Activated CD8-positive, alpha-beta memory T cell treated with anti-CD3 and anti-CD28 coated beads, Interleukin-2, amount 10 ng/mL, durations not matched to agents 7 days and 5 days (primary cell): ENCODE measurements at places on chromosomes 7 and 10. TPM values are rescaled to one million over a fixed set of nuclear protein-coding genes. Genes with fewer than 3 reads are reported as not detected.

DNA sequence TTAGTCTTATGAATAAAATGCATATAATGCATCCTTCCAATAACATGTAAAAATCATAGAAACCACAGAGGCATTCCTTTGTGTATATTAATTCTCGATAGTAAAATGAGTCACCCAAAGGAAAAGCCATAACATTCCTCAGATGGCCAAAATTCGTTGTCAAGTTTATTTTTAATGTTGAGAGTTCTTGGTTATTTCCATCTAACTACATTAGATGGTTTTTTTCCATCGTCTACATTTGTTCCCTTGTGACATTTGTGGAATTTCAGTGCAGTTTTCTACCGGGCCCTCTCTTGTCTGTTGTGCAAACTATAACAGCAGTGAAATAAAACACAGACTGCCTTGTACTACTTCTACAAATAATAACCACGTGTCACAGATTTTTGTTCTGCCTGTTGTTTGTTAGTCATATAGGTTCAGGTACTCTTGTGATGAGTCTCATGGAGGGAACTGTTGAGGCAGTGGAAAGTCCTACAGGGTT, 54.7 kb upstream of the CCAR1 start:
- no peak for DNase-seq

- DNase-seq: no peak
These were observed 201.2 kb upstream of the ZMIZ1 start for GRCh38 chr10:78867555-78867939.

- no peak for DNase-seq
These were observed 53.0 kb downstream of the ASNS start for GRCh38 chr7:97819161-97819560.

GRCh38 chr7:30188811-30189210, 54.0 kb downstream of the MTURN start:
- no peak for DNase-seq

DNA sequence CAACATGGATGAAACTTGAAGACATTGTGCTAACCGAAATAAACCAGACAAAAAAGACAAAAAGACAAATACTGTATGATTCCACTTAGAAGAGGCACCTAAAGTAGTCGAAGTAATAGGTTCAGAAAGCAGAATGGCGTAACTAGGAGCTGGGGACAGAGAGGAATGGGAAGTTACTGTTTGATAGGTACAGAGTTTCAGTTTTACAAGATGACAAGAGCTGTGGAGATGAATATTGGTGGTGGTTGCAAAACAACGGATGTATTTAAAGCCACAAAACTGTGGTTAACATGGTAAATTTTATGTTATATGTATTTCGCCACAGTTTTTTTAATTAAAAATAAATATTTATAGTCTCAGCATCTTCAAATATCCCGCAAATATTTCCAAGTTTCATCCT, 64.1 kb upstream of the DIP2C start:
- no peak for DNase-seq

DNA sequence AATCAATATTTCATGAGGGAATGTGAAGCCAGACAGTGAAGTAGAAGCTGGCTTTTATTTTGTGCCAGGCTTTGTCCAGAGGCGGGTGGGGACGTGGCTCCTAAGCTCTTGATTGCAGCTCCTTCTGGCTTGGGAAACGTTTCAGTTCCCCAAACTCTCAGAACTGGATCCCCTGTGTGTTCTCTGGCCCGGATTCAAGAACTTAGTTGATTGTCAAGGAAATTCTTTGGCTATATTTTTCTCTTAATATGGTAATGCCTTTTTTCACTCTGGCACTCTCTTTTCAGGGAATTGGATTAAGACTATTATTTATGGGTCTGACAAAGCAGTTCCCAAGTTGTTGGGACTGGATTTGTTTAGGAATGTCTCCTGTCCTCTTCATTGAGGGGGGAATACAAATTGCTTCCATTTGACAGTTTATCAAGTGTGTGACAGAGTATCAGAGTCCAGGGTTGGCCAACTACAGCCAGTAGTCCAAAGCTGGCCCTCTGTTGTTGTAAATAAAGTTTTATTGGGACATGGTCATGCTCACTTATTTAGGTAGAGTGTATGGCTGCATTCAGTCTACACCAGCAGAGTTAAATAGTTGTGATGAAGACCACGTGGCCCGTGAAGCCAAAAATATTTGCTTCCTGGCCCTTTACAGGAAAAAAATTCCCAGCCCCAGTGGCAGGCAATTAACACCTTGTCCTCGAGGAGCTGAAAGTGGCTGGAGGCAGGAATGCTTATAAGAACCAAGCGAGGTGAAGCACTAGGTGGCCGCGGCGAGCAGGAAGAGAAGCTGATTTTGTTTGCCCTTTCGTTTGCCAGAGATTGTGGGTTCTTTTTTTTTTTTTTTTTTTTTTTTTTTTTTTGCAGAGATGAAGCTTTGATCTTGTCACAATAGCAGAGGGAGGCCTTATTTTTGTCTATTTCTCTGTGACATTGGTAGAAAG, 34.3 kb downstream of the HTRA1 start:
- no peak for DNase-seq

- DNase-seq: no peak
These were observed 44.6 kb upstream of the C1QL3 start for GRCh38 chr10:16566202-16566805.

DNA sequence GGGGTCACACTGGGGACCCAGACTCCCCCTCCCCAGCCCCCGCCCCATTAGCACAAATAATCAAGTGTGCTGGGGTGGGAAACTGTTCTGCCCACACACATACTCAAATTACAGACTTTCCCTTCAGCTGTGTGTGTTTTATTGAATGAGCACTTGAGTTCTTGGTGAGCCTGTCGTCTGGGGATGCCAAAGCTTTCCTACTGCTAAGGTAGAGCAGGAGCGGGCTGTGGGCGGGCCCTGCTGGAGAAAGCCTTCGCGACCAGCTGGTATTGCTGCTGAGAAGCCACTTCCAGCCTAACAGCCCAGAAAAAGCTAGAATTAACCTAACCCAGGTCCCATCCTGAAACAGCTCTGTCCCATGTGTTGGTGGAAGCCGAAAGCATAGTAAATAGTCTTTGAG, 87.0 kb upstream of the KMT2E start:
- no peak for DNase-seq

- no peak for DNase-seq
These were observed 86.5 kb downstream of the GSAP start for GRCh38 chr7:77329466-77330168.

- DNase-seq: peak; percentile 27
These were observed 6.0 kb upstream of the FAM170B start for GRCh38 chr10:49139846-49140195.

DNA sequence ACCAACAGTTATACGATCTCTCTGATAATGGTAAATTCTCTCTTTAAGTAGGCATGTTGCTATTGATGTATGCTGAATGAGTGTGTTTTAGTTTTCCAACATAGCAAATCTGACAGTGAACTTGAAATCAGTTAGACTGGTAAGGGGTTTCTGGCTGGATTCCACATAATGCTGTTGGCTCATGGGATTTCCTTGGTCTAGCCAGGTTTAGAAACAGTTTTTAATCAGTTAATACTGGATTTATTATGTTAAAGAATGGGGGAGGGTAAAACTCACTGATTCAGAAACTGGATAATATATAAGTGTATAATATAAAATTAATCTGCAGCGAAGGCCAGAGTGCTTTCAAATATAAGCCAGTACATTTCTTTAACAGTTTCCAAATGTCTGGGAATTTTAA, 55.6 kb downstream of the PCDH15 start:
- no peak for DNase-seq

DNA sequence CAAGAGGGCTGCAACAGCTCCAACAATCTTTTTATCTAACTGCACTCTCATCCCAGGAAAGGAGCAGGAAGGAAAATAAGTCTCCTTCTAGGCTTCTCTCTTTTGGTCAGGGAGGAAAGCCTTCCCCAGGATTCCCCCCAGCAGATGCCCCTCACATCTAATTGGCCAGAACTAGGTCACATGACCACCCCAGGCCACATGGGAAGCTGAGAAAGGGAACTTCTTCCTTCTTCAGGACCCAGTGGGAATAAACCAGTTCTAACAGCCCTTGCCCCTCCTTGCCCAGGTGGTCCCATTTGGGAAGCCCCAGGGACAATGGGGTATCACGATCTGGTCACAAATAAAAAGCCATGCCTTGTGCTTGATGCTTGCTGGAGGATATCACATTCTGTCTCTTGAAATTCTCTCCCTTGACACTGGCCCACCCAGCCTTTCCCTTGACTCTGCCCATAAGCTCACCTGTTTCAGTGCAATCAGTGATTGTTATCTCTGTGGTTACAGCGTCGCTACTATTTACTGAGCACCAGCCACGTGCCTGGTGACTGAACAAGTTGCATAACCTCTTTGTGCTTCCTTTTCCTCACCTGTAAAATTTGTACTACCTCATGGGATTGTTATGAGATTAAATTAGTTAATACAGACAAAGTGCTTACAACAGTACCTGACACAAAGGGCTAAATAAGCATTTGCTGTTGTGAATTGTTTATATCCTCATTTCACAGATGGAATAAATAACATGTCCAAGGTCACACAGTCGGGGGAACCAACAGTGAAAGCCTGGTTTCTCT, 9.0 kb upstream of the TACR2 start:
- DNase-seq: no peak

DNA sequence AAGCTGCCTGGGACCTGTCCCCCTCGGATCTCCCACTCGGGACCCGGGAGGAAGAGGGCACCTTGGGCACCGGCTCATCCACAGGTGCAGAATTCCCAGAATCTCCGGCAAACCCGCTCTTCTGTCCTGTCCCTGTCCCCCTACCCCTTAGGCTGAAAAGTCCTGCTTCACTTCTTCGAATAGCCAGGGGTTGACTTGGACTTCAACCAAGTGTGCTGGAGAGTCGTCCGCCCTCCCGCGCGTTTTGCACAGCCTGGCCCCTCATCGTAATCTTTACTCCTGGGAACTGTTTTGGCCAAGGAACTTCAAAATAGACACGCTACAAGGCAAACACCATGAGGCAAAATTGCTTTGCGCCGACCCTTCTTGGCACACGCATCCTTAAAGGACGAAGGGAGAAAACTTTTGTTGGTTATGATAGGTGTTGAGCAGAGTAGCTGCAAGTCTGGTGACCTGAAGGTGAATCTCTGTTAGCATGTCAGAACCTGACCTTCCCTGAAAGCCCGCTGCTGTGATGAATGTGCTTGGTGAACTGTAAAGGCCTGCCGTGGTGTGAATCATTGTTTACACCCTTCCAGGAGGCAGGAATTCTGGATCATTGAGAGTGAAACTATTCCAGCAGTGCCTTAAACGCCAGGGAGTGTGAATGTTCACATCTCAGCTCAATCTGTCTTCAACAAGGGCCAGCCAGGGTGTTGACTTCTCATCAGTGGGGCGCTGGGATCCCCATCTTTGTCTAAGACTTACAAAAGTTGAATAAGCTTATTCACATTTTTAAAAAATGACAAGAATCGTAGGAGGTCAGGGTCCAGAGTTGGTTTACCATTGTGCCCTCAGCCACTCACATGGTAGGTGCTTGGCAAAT, 589 bp upstream of the RAPGEF5 start:
- no peak for DNase-seq

DNA sequence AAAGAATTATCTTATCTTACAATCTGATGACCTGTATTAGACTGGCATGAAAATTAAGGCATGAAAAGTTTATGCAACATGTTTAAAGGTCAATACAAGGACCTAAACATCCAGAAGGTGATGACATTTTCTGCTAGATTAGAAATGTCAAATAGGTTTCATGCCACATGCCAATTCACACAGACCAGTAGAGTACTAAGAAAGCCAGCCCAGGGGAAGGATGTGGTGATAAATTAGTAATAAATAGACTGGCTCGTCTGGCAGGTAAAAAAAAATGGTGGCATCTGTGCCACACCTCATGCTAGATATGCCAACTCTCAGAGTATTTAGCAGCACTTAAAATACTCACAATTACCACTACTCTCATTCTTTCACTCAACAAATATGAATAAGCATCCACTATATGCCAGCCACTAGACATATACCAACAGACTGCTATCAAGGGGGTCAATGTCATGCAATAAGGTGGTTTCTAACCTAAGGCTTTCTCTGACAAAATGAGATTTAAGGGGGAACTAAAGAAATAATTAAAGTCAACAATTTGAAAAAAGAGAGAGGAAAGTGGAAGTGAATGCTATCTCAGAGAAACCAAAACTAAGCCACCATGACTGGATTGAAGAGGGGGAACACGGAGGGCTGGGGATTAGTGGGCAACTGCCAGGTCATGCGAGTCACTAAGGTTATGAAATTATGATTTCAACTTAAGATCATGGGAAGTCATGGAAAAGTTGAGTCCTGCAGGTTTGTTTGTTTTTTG, 83.5 kb downstream of the SGMS1 start:
- DNase-seq: peak; percentile 66

- no peak for DNase-seq
These were observed 48.2 kb downstream of the VSTM4 start for GRCh38 chr10:49066944-49067730.

DNA sequence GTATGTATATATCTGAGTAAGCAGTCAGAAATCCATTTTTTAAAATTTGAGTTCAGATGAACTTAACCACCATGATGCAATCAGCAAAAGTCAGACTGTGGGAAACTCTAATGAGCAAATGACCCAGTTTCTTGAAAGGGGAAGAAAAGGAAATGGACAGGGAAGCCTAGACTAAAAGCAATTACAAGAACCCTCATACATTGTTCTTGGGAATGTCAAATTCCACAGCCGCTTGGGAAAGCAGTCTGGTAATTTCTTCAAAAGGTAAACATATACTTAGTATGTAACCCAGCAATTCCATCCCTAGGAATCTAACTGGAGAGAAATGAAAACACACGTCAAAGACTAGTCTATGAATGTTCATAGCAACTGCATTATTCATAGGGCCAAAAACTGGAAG, 16.4 kb upstream of the FOXK1 start:
- no peak for DNase-seq

GRCh38 chr10:97796651-97797050, 24.9 kb upstream of the SFRP5 start:
- peak; percentile 78 for DNase-seq

- DNase-seq: no peak
These were observed at the start of gene PRKG1 for GRCh38 chr10:51074238-51075028. Gene PRKG1 (plus strand): TSS chr10:51074487.

TSPAN33 gene
- total RNA-seq: 6.1 TPM

LAMB4 gene
- total RNA-seq: not detected

VPS50 gene
- total RNA-seq: 17.8 TPM

FAM171A1 gene
- total RNA-seq: 2.9 TPM

CDC14C gene
- not detected for total RNA-seq

COBL gene
- total RNA-seq: not detected

ZNF783 gene
- 15.5 TPM for total RNA-seq

KIAA1217 gene
- 0.12 TPM for total RNA-seq

COL13A1 gene
- not detected for total RNA-seq

ITGA8 gene
- total RNA-seq: not detected

CHCHD3 gene
- total RNA-seq: 49.5 TPM

ZNF138 gene
- 11.0 TPM for total RNA-seq
